ENCODE measurements at places on chromosomes 3 and 15. TPM values are rescaled to one million over a fixed set of nuclear protein-coding genes. Genes with fewer than 3 reads are reported as not detected.

GALK2 gene
- total RNA-seq = 28.7 TPM

P2RY13 gene
- total RNA-seq = not detected

MYL3 gene
- not detected for total RNA-seq

UROC1 gene
- not detected for total RNA-seq

MRPS25 gene
- 78.9 TPM for total RNA-seq

ADAMTSL3 gene
- not detected for total RNA-seq

ZBBX gene
- total RNA-seq = not detected

CHRM5 gene
- not detected for total RNA-seq
